ENCODE measurements at places on chromosomes 2 and 18.

DNA sequence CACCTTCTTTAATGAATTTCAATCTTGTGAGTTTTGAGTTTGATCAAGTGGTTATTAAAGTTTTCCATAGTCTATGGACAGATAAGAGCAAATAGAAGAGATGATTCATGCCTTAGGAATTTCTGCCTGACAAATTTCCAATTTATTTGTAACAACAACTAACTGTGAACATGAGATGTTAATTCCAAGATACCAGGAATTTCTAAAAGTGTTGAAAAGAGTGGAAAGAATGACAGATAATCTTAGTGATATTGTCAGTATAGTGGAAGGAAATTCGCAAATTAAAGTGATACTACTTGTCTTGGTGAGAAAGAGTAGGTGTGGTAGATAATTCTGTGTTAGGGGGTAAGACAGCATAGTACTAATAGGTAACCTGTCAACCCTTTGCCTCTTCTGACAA, 82.4 kb downstream of the AGPS start:
- DNase-seq: no peak

- peak; percentile 43 for DNase-seq
Measured at GRCh38 chr2:37781028-37781427, 109.6 kb upstream of the CDC42EP3 start.

DNA sequence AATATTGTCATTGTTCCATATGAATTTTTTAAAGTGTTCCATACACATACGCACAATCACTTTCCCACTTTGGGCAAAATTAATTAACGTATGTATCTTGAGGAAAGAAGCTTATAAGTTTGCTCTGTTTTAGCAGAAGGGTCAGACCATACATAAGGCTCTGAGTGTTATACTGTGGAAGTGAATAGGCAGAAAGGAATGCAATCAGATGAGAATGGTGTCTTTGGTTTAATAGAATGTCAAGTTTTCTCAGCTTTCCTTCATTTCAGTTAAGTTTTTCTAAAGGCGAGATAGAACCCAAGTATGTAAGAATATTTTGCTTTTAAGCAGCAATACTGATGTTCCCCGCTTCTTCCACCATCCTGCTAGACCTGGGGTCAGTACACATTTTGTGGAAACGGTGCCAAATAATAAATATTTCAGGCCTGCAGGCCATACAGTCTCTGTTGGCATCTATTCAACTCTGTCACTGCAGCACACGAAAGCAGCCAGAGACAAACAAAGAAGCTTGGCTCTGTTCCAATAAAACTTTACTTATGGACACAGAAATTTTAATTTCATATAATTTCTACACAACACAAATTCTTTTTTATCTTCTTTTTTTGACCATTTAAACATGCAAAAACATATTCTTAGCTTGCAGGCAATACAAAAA, 100.6 kb downstream of the UPP2 start:
- no peak for DNase-seq

GRCh38 chr2:105383432-105384166, 15.3 kb downstream of the FHL2 start:
- DNase-seq: no peak

DNA sequence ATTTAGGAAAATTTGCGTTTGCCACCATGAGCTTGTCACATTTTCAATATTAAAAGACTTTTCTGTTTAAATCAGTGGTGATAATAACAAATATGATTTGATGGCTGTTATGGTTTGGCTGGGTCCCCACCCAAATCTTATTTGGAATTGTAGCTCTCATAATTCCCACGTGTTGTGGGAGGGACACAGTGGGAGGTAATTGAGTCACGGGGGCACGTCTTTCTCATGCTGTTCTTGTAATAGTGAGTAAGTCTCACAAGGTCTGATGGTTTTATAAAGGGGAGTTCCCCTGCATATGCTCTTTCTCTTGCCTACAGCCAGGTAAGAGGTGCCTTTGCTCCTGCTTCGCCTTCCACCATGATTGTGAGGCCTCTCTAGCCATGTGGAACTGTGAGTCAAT, 83.4 kb upstream of the RGPD4 start:
- no peak for DNase-seq

DNA sequence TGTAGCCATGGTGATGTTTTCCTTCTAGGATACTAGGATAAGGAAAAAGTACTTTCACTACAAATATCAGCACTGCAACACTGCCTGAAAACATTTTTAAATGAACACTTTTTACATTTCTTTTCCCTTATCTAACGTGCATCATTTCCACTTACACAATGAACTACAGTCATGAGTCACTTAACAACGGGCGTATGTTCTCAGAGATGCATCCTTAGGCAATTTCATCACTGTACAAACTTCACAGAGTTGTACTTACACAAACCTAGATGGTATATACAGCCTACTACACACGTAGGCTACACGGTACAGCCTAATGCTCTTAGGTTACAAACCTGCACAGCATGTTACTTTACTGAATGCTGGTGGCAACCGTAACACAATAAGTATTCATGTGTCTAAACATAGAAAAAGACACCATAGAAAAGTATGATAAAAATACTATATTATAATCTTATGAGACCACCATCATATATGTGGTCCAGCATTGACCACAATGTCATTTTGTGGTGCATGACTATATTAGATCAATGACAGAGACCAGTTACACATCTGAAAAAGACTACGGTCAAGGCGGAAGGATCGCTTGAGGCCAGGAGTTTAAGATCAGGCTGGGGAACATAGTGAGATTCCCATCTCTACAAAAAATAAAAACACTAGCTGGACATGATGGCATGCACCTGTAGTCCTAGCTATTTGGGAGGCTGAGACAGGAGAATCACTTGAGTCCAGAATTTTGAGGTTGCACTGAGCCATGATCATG, 39.8 kb downstream of the WDR33 start:
- no peak for DNase-seq

DNA sequence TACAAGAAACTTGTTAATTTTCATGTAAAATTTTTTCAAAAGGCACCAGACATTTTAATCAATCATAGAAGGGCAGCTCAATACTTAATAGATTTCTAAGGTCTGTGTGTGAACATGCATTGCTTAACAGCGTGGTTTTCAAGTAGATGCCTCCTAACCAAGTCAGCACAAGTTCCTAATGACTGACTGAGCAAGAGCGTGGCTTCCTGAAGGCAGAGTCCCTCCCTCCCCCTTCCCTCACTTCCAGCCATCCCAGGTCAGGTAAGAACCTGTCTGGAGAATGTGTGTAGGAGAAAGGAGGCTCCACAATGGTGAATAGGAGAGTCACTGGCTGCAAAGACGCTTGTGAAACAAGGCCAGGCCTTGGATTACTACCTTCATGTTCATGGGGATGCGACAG, 33.5 kb upstream of the DAPL1 start:
- DNase-seq: no peak

DNA sequence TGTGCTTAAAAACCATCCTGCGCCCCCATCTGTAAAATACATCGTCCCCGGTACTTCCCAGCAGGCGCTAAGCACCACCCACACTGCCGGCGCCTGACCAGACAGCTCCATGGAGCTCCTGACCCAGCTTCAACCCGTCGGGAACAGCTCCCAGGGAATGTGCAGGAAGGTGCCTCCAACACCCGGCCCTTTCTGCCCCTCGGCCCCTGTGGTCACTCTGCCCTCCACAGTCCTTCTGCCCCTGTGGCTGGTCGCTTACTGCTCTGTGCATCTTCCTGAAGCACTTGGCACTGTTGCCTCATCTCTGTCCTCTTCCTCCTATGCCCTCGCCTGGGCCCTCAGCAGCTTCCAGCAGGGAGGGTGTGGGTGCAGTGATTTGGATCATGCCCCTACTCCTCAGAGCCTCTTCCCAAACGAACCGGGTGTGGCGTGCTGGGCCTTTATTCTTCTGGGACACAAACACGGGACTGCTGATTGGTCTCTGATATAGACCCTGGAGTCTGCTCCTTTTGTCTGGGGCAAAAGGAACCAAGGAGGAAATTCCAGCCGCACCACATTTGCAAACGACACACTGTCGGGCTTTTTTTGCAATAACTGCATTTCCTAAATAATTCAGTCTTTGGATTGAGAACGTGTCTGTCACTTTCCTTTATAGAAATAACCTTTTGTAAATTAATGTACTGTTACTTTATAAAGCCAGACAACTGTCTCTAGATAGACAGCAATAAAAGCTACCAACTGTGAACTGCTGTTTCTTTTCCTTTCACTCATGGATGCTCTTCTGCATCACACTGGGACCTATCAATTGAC, 65.9 kb downstream of the ADI1 start:
- no peak for DNase-seq

GRCh38 chr18:37525262-37525585, 40.4 kb downstream of the CELF4 start:
- DNase-seq: no peak
